H9 (cell line): ENCODE measurements at places on chromosomes 5 and 9. TPM values are rescaled to one million over a fixed set of nuclear protein-coding genes. Genes with fewer than 3 reads are reported as not detected.

PCDHB4 gene
- 1.3 and 1.6 TPM in 2 replicates for total RNA-seq

GARIN3 gene
- not detected in 2 replicates for total RNA-seq

C1QTNF3 gene
- 1.1 TPM in 2 replicates for total RNA-seq

CA9 gene
- total RNA-seq = 0.94 and 1.9 TPM in 2 replicates

HTR1A gene
- 0.55 and 0.79 TPM in 2 replicates for total RNA-seq
